ENCODE measurements at places on chromosomes 13 and 19.

DNA sequence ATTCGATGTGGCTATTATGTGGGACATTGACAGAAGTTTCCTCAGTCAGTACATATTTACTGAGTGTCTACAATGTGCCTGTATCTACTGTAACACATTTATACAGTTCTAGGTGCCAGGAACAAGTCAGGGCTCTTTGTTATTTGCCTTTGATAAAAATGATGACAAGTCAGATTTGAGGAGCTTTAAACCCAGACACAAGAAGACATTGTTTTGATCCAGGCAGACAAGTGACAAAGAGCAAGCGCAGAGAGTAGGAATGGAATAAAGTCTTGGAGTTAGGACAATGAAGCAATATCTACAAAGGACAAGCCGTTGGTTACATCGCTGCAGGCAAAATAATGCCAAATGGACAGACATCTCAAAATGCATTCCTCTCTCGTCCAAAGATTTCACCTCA, 70.1 kb downstream of the ITGBL1 start:
- no peak for DNase-seq

- no peak for DNase-seq
These were observed 16.7 kb downstream of the KLF5 start for GRCh38 chr13:73075546-73075945.

DNA sequence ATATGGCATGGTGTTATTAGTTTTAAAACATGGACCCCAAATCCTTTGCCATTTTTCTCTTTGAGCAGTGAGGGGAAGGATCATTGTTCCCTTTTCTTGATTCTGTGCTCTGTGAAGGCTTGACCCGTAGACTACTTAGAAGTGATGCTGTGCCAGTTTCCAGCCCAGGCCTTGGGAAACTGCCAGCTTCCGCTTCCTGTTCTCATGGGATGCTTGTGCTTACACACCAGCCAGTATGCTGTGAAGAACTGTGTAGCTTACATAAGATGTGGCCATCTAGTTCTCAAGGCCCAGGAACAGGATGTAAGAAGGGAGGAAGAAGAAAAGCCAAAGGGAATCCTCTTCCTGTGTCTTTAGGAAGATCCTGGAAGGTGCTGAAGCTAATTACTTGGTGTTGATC, 180.9 kb downstream of the PCCA start:
- DNase-seq, result no peak

DNA sequence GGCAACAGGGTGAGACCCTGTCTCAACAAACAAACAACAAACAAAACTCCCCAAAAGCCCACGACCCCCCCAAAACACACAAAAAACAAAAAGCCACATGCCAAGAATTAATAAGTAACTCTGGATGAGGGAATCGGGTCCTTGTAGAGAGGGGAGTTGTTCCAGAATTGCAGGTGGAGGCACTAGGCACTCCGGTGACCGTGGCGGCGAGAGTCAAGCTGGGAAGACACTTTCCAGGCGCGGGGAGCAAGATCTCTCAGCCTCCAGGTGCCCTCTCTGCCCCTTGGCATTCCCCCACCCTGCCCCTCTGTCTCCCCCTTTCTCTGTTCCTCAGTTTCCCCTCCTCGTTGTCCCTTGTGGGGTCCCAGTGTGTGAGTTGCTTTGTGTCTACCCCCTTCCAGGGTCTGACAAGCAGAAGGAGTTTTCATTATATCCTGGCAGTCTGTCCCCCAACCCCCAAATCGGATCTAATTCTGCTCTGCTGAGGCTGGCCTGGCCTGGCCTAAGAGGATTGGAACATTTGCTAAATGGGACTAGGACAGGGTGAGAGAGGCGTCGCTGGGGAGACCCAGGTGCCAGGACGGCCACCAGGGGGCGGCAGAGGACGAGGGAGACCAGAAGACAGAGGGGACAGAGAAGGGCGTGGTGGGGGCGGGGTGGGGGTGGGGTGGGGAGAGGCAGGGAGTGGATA, 8.3 kb upstream of the CRX start:
- DNase-seq, result peak; percentile 71

DNA sequence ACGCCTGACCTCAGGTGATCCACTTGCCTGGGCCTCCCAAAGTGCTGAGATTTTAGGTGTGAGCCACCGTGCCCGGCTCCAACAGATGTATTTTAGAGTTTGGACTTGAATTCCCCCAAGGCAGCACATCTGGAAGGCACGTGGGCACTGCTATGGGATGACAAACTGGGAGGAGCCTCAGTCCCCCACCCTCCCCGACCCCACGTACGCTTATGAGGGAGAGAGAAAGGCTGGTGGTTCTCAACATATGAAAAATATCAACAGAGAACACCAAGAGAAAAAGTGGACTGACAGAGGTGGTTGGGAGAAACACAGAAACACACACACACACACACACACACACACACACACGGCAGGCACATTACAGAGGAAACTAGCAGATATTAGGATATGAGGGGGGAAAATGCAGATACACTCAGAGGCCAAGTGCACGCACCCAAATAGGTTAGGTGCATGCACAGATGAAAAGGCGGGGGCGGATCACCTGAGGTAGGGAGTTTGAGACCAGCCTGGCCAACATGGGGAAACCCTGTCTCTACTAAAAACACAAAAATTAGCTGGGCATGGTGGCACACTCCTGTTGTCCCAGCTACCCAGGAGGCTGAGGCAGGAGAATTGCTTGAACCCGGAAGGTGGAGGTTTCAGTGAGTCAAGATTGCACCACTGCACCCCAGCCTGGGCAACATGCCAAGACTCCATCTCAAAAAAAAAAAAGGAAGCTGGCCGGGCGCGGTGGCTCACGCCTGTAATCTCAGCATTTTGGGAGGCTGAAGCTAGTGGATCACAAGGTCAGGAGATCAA, 3.2 kb downstream of the STX10 start:
- peak; percentile 73 for DNase-seq

GRCh38 chr19:41911889-41912731, 16.1 kb downstream of the ERFL start:
- no peak for DNase-seq

DNA sequence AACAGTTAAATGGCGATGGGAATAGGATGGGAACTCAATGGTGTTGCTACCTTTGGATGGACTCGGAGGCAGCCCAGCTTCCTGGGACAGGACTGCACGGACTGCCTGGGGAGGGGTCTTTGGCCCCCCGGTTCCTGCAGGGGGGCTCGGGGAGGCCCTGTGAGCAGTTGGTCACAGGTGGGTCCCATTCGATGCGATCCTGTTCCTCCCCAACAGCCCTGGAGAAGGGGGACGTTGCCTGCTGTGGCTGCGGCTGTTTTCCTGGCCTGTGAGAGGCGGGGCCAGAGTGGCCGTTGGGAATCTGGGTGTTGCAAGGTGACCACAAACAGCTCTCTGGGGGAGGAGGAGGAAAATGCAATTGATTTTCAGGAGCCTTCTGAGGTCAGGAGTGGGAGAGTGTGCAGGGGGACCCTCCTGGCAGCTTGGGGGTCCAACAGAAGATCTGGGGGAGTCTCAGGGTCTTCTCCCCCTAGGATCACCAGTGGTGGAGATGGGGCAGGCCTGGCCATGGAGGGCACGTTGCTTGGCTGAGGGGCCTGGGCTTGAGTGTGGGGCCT, 1.9 kb upstream of the PLPPR3 start:
- no peak for DNase-seq

DNA sequence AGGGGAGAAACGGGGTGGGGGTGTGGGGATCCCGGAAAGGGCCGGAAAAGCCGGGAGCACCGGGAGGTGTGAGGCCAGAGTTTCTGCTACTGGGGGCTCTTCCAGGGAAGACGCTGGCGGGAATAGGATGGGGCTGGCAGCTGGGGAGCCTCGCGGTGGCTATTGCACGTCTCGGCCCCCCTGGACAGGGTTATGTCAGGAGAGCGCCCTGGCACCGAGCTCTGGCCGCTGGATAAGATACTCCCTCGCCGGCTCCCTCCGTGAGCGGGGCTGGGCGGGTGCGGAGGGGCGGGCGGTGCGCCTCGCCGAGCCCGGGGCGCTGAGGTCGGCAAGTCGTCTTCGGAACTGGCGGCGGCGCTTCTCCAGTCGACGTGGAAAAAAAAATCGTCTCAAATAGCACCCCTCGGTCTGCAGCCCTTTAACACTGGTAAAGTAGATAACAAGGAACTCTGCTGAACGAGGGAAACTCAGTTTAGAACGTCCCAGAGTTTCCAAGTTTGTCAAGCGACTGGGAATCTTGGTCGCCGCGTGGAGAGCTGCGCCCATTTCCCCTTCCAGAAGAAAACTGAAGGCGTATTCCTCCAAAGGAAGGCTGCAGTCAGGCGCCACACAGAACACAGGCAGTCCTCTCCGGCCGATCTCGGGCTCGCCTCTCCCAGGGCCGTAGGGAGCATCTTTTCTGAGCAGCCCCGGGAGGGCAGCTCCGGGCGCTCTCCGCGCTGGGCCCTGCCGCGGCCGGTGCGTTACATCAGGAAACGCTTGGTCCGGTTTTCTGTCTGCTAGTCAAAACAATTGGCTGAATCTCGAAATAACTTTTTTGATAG, 115.1 kb downstream of the KCNRG start:
- peak; percentile 58 for DNase-seq
